ENCODE measurements at places on chromosomes 2 and 18.

GRCh38 chr2:239574434-239575156 is 173.8 kb upstream of the HDAC4 start:
- no peak for DNase-seq

DNA sequence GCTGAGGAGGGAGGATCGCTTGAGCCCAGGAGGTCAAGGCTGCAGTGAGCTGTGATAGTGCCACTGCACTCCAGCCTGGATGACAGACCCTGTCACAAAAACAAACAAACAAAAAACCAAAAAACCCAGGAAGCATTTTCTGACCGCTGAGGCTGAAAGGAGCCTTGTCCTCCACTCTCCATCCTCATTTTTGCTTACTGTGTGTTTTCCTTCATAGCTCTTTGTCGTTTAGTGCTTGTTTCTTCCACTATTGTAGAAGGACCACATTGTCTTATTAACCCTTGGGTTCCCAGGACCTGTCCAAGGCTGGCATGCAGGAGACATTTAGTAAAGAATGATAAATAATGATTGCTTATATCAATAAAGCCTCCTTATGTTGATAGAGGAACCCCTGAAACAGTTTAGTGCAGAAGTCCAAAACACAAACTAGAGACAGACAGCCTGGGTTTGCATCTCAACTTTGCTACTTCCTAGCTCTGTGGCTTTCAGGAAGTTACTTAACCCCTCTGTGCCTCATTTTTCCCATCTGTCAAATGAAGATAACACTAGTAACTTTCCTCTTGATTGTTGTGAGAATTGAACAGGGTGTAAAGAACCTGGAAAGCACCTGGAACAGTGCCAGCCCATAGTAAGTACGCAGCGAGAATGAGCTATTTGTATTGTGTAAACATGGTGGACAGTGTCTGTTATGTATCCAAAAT is 126.0 kb downstream of the LPIN1 start:
- no peak for DNase-seq

DNA sequence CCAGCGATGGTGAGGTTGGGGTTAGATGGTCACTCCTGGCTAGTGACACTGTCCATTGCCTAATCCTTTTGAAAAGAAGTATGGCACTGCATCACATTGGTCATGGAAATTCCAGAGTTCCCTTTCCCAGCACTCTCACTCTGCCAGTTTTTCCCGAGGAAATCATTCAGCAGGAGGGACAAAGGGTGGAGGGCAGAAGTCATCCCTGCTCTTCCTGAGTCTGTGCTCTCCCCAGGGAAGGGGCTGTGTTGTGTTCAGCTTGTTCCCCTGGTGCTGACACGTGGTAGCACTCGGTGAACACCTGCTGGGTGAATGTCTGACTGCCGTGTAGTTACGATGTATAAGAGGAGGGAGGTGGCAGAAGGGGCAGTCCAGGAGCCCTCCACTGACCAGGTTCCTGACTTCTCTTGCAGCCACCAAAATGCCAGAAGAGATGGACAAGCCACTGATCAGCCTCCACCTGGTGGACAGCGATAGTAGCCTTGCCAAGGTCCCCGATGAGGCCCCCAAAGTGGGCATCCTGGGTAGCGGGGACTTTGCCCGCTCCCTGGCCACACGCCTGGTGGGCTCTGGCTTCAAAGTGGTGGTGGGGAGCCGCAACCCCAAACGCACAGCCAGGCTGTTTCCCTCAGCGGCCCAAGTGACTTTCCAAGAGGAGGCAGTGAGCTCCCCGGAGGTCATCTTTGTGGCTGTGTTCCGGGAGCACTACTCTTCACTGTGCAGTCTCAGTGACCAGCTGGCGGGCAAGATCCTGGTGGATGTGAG is 21.6 kb downstream of the STEAP3 start:
- no peak for DNase-seq

DNA sequence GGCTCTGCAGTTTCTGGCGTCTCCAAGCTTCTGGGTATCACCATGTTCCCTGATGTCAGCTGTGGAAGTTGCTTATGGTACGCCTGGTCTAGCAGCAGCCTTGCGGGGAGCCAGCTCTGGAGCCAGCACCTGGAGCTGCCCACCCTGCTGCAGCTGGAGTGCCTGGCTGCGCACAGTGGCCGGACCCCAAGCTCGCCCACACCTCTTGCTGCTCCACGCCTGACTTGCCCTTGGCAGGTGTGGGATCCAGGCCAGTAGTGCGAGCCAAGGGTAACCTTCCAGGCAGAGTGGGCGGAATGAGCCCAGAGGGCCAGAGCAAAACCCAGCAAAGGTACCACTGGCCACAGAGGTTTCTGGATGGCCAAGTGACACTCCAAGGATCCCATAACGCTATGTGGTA is 13.2 kb upstream of the EML6 start:
- DNase-seq = no peak

- no peak for DNase-seq
Measured at GRCh38 chr2:201909348-201909747, 103.0 kb downstream of the CDK15 start.

DNA sequence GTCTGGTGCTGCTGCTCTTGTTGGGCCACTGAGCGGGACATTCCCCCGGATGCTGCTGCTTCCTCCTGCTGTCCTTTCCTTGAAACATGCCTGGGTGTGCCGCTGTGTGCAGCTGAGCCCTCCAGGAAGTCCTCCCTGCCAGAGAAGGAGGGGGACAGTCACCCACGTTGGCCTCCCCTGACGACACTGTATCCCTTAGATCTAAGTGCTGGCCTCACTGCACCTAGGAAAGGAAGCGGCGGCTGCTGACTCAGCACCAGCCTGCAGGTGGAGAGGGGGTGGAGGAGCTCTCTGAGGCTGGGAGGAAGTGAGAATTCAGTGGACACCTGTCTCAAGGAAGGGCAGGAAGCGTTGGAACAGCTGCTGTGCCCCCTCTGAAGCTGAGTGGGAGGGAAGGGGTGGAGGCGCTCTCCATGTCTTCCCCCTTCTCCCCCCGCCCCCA is 239.8 kb downstream of the HAUS1 start:
- no peak for DNase-seq

- DNase-seq = no peak
Measured at GRCh38 chr2:197809064-197809463, 4.7 kb downstream of the PLCL1 start.

DNA sequence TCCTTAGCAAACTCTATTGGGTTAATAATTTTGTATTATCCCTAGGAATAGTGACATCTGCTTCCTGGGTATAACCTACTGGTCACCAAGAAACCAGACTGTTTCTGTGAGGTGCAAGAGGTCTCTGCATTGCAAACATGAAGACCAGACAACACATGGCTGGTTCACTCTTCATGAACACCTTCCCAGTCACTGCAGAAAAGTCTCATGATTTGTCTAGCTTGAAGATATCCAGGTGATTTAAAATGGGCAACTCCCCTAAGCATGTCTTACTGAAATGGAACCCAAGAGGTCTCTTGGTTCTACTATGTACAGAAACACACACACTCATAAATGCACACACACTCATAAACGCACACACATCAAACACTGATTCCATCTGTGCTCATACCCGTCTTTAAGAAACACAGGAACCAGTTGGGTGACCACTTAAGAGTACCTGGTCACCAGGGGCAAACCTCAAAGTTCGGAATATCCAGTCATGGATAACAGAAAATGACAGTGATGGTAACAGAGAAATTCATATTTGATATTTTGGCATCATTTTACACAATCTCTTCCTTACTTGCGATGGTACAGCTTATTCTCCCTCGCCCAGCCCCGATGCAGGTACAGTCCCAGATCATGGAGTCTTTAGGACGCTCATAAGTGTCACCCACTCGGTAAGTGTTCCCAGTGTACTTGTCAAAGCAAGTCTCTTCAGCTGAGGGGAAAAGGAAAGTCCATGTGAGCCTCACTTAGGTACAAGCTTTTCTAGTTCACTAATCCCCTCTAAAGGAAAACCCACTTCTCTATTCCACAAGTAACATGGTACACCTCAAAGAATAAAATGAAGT is 2.9 kb downstream of the FN1 start:
- no peak for DNase-seq

DNA sequence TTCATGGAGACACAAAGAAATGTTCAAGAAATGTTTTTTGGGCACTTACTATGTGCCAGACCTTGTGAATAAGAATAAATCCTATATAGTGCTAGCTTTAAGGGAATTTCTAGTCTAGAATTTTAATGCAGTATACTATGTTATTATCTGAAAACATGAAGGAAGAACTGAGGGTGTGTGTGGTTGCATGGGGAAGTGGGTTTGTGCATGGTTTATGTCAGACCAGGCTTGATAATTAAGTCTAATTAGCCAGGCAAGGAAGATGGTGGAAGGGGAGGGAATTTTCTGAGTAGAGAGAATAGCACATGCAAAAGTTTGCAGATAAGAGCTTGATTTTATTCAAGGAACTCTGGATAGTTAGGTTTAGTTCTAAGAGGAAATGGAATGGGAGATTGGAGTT is 6.5 kb downstream of the RBBP8 start:
- no peak for DNase-seq

DNA sequence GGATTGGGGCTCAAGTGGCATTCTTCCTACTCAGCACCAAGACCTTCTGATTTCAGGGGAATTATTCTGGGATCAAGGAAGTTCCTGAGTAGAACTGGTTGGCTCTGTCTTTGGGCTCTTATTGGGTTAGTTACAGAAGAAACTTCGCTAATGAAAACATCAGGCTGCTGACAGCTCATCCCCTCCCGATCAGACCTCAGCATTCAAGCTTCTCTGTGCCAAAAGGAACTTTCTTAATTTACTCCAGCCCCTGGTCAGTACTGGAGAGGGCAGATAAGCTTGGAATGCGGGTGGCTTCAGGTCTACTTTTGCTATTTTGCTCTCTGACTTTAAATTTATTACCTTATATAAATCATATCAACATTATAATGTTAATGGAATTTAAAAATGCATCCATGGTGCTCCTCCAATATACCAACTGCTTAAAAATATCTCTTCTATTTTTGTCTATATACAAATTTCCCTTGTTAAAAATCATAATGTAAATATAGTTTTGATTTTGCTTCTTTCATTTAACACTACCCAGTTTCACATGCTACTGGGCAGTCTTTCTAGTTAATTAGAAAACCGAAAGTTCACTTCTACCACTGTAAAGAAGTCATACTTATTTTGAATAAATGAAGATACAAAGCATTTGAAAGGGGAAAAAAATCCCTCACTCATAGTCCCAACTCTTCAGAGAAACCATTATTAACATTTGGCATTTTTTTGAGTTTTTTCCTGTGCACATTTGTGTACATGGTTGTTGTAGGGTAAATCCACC is 34.4 kb downstream of the PCARE start:
- no peak for DNase-seq

DNA sequence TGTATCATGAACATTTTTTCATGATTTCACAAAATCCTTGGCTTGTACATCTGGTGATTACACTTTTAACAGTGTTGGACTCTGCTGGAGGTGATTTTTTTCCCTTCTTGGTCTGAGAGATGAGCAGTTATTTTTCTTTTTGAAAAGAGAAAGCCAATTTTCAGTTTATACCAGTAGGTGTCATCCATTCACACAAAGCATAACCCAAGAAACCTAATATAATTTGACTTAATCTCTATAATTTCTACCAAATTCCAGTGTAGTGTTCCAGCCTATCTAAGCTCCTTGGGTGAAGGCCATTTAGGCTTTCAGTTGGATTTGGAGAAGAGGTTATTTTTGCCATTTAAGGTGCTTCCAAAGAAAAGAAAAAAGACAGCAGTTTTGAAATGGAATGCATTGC is 7.7 kb upstream of the ICOS start:
- DNase-seq = no peak

DNA sequence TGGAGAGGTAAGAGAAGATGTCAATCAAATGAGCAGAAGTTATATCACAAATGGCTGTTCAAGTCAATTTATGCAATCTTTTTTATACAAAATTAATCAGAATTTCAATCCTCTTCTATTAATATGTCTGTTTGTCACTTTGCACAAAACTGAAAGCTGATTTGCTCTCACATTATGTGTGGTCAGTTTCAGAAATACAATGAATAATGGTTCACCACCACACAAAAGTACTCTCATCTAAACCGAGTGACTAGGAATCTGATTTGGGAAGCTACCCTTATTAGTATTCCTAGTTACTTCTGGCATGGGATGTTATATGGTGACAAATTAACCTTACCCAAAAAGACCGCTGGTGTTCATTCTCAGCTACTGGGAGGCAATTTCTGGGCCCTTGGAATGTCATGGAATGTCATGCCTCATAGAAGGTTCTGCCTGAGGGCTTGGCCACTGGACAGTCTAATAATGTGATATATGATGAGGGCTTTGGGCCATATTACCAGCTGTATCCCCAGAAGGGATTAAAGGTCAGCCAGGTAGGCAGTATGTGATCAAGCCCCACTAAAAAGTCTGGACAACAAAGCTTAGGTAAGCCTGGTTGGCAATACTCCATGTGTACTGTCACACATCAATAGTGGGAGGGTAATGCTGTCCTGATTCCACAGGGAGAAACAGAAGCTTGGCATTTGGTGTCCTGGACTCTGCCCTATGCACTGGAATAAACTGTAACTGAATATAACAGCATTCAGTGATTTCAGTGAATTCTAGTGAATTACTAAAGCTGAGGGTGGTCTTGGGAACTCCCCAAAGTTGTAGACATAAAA is 113.2 kb downstream of the PIGN start:
- DNase-seq = no peak

All from right forelimb (tissue), 1 donor.